ENCODE measurements at places on chromosomes 2 and 18. TPM values are rescaled to one million over a fixed set of nuclear protein-coding genes. Genes with fewer than 3 reads are reported as not detected.
A peak's percentile ranks its signal among the peaks of the same experiment; 100 is the strongest.

GRCh38 chr2:186852508-186852907, 3.5 kb upstream of the ZSWIM2 start:
- DNase-seq, result no peak

The ADD2 gene
- not detected for total RNA-seq

DNA sequence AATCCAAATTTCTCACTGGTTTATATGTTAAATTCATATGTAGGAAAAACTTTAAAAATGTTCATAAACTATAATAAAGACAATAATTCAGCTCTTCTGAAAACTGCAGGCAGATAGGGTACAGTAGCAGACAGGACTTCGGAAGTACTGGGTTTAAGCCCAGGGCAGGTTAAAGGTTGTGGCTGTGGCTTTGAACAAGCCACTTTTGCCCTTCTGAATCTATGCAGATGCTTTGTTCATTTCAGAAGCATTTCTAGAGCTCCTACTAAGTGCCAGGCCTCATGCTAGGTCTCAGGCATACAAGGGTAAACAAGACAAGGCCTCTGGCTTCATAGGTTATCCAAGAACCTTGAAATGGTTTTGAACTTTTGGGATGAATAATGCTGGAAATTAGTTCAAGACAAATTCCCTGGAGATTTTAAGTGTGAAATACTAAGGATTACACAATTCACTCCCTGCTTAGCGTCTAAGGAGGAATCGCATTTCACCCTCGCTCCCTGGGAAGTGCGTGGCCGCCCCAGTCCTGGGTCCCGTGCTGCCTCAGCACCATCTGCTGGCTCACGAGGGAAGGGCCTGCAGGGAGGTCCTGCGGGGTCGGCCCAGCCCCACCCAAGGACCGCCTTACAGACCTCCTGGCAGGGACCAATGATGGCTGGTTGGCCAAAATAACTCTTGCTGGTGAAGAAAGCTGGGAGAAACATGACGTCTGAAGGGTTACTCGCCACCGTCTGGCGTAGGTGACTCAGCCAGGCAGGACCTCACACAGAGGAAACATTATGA, 67.7 kb upstream of the L3MBTL4 start:
- DNase-seq, result no peak

GRCh38 chr2:138922973-138923563, 142.9 kb upstream of the NXPH2 start:
- DNase-seq, result peak; percentile 15

GRCh38 chr18:12397793-12398192, 9.9 kb upstream of the PRELID3A start:
- no peak for DNase-seq

DNA sequence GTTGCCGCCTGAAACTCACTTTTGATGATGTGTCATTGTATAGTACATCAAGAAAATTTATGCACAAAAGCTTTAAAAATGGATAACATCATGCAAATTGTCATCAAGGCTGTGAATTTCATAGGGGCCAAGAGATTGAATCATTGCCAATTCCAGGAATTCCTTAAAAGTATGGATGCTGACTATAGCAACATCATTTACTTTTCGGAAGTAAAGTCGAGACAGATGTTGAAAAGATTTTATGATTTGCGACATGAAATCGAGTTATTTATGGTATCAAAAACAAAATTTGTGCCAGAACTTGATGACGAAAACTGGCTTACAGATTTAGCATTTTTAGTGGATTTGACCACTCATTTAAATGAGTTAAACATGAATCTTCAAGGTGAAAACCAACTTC, 56.3 kb downstream of the ASB1 start:
- DNase-seq, result no peak

DNA sequence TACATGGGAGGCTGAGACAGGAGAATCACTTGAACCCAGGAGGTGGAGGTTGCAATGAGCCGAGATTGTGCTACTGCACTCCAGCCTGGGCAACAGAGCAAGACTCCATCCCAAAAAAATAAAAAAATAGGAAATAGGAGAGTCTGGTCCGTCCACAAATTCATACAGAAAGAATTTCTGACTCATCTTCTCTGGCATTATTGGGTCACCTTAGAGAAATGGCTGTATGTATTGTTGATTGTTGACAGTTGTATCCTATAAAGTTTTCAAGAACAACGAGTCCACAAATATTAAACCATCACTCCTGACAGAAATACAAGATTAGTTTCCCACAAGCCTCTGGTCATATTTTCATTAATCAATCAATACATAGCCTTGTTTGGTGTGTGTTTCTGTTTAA, 20.4 kb downstream of the RBM43 start:
- no peak for DNase-seq

DNA sequence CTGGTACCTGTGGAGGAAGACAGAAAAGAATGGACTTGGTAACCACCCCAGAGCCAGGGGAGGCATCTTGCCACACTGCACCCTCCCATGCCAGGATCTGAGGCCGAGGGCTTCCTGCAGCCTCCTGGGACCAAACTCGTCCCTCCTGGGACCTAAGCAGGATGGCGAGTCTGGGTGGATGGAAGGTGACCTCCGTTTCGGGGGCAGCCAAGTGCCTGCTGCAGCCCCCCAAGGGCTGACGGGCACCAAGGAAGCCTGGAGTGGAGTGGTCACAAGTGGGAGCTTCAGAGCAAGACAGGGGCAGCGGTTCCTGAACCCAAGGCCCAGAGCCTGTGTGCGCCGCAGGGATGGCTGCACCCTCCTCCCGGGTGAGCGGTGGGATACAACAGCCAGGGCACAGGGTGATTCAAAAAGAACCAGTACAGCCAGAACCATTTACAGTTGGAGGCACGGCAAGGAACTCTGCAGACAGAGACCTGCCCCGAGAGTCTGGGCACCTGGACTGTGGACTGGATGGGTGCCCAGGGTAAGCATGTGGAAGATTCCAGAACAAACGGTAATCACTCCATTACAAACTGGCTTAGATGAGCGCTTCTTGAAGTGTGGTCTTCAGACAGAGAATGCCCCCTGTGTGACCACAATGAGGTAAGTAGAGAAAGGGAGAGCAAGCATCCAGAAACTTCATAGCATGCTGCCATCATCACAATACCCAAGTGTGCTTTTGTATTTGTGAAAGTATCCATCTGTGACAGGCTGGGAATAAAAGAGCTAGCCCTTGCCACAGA, 12.1 kb downstream of the HS1BP3 start:
- no peak for DNase-seq

- DNase-seq, result no peak
Observed at GRCh38 chr18:52933356-52933755, 593.4 kb downstream of the DCC start.

- DNase-seq, result peak; percentile 74
Observed at GRCh38 chr2:182283512-182283911, 143.3 kb downstream of the PDE1A start.

GRCh38 chr2:170924969-170925368, 4.1 kb upstream of the GORASP2 start:
- DNase-seq, result no peak

GRCh38 chr2:222521099-222521498, 96.8 kb downstream of the SGPP2 start:
- DNase-seq, result no peak

DNA sequence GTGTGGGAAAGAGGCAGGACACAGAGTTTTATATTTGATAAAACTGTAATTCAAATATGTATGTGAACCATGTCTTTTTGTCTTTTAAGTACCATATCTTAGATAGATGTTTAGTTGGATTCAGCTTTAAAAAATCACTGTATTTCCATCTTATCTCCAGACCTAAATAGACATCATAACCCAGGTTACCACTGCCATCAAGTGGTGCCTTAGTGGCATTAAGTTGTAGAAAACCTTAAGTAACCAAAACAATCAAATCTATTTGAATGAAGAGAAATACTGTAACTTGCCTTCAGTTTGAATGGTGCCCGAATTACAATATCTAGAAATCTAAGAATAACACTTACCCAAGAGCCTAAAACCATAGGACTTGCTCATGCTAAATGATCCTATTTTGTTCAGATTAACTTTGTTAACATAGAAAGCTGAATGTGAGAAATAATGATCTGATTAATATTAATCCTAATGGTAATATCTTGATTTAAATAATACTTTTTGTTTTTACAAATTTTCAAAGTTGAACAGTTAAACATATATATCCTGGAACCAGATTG, 92.5 kb upstream of the MAP2 start:
- peak; percentile 43 for DNase-seq

DNA sequence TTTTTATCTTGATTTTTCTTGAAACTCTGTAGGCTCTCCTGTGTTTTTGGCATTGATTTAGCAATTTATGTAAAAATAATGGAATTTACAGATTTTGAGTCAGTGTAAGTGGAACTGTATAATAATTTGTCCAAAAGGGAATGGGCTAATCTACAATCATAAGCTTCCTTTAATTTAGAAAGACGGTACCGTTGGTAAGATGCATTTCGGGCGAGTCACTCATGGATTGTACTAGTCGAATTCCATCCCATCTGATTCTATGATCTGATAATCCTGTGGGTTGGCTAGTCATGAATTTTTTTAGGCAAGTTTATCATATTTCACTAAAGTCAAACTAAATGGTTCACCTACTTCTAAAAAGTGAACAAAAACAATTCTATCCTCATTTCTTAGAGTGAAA, 133.4 kb downstream of the ZNF407 start:
- peak; percentile 3 for DNase-seq

- DNase-seq, result peak; percentile 56
Observed at GRCh38 chr18:46916551-46917107, 678 bp downstream of the PIAS2 start.

The CHRNG gene
- not detected for total RNA-seq

DNA sequence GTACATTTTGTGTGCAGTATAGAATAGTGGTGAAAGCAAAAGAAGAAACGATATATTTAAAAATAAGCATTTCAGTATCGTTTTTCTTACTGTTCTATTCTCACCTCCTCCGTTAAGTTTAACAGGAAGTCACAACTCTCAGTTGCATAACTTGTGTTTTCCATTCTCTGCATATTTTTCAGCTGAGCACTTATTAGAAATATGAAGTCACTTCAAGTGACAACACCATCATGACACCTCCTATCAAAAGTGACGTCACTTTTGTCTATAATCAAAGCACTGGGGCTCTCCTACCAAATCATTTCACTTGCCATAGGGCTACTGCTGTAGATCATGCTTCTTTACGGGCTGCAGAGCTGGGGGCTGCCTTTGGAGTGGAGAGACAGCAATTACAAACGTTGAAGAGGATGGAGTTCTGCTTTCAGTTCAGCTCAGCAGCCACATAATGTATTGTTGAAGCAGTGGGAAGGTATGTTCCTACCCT, 36.3 kb downstream of the STAT4 start:
- DNase-seq, result no peak

The DUSP28 gene
- total RNA-seq, result 2.1 TPM

DNA sequence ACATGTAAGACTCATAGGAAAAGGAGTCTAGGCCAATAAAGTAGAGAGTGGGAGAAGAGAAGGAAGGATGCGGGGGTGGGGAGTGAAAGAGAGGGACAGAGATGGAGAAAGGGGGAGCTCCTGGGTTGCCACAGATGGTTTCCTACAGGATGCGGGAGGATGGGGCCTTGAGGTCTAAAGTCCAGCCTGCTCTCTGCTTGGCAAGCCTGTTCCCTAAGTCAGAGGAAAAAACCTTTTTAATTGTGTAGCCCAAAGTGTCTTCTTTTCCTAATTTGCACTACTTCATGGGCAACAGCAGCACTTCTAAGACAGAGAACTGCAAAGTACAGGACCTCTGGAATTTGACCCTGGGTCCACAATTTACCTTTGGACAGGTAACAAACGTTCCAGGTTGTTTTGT, 1.4 kb upstream of the FAM110C start:
- DNase-seq, result no peak

DNA sequence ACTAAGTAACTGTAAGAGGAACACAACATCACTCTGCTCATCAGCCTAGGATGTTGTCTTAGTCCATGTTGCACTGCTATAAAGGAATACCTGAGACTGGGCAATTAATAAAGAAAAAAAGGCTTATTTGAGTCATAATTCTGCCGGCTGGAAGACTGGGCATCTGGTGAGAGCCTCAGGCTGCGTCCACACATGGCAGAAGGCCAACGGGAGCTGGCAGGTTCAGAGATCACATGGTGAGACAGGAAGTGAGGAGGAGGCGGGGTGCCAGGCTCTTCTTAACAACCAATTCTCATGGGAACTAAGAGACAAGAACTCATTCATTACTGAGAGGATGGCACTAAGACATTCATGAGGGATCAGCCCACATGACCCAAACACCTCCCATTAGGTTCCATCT, 46.8 kb downstream of the EPG5 start:
- DNase-seq, result peak; percentile 72

The NYAP2 gene
- not detected for total RNA-seq

- no peak for DNase-seq
Observed at GRCh38 chr2:200297989-200298388, 8.5 kb upstream of the SPATS2L start.

The KLHL41 gene
- total RNA-seq, result 0.21 TPM

DNA sequence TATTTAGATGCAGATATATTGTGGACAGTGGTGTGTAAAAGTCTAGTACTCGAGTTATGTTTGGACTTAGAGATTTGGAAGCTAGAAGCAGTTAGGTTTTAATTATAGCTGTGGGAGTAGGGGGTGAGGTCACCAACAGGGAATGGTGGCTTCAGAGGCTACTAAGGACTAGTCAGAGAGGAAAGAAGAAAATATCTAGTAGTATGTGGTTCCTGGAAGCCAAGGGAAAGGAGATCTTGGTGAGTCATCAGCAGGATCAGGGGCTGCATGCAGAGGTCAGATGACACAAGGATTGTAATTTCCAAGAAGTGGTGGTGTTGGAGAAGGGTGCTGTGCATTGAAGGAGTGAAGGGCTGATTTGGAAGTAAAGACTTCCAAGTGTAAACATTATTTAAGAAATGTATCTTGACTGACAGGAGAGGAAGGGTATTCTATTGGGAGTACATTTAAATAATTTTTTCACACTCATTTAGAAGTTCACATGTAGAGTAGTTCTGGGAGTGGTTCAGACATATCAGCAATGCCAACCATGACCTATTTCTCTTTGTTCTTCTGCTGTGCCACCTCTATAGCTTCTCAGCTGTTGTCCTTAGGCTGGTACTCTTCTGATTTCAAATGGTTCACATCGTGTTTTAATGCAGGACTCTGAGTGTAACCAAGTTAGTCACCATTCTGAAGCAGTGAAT, 59.1 kb downstream of the ACSL3 start:
- peak; percentile 69 for DNase-seq

DNA sequence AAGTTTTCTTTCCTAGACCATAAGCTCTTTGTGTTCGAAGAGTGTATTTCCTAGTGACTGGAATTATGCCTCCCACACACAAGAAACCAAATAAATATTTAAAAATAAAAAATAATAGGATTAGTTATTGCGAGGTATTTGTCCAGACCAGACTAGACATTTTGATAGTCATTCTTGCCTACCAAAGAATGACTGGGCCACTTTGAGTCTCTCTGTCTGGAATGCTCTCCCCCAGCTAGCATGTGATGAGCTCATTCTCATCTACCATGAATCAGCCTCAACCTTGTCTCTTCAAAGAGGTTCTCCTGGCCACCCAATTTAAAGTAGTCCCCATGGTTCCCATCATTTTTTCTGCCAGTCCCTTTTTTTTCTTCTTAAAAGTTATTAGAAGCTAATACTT, 13.9 kb upstream of the DSC1 start:
- DNase-seq, result no peak

The GPR55 gene
- total RNA-seq, result not detected

GRCh38 chr2:161625314-161625919, 1.2 kb downstream of the SLC4A10 start:
- no peak for DNase-seq

The FSHR gene
- total RNA-seq, result not detected

Measured in endothelial cell of umbilical vein (primary cell).